Anterior cingulate cortex (tissue), 58 donors: ENCODE measurements at places on chromosomes 7 and 10.

DNA sequence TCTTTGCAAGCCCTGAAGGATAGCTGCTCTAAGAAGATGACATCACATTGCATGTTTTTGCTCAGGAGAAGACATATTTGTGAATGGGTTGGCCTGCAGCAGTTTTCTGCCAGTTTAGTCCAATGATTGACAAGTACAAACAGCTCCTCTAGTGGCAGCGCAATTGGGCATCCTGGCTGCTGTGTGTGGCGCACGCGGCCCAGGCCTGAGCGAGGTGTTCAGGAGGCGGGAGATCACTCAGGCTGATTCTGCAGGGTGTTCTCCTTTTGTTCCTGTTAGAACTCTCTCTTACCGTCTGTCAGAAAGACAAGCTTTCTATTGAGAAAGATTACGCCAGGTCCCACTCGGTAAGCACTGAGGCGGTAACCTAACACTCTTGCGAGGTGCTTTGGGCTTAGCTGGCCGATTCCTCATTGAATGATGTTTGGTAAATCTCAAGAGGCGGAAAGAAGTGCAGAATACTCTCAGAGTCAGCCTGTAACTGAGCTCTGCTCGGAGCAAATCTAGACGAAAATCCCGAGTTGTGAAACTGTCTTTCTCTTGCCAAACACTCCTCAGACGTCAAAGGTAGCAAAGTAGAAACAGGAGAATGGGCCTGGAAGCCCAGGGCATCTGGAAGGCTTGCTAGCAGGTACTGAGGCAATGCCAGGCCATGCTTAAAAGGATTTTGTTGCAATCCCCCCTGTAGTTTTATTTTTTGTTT is 219.2 kb upstream of the BMPER start:
- no peak for DNase-seq

DNA sequence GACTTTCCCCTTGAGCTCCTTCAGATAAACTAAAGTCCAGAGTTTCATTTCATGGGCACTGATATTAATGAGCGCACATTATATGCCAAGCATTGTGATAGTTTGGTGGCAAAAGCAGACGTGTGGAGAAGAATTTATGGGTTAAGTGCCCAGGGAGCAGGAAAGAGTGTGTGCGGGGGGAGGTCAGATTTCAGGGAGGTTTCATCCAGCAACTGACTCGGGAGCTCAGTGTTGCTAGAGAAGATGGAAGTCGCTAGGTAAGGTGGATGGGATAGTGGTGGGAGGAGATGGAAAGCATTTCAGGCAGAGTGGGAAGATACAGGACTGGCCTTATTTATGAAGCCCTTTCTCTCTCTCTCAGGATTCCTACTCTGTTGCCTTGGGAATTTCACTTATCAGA is 223.0 kb downstream of the SNX10 start:
- DNase-seq: no peak

DNA sequence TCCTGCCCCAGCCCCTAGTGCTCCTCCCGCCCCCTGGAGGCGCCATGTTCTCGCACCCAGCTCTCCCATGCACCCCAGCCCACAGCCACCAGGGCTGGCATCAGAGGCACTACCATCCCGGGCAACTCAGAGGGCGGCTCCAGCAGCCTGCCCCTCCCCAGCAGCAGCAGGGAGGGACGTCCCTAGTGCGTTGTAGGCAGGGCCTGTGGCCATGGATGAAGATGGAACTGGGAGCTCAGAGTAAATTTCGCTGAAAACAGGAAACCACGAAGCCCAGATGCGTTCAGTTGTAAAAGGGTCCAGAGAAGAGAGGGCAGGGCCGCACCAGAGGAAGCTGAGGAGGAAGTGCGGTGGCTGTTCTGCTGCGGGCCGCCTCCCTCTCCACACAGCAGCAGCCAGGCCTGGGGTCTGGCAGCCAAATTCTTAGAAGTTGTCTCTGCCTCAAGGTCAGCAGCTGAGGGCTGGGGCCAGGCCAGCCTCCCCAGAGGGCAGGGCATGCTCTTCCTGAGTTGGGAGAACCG is 24.6 kb downstream of the VSIR start:
- DNase-seq: peak; percentile 36

DNA sequence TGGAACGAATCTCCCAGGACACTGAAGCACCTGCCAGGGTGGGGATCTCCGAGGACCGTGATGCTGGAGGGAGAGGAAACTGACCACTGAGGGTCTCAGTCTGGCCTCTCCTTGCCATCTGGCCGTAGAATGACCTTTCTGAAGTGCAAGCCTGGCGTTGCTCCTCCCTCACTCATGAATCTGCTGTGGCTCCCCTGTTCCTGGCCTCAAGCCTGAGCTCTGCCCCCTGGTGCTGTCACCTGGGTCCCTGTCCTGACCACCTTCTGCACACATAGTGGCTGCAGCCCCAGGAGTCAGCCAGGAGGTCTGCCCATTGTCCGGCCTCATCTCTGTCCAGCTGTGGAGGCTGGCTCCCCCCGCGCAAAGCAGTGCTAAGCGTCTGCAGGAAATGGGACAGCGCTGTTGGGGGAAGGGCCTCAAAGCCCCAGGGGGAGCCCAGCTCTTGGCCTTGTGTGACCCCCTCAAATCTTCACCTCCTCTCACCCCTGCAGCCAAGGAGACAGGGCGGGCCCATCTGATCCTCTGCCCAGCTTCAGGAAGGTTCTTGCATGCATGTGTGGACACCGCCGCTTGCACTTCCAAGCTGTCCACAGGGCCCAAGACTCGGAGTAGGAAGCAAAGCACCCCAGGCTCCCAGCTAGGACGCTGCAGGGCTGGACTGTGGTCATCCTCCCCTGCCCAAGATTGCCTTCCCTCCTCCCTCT is 65.7 kb downstream of the MYL10 start:
- DNase-seq: no peak

- DNase-seq: no peak
Observed at GRCh38 chr10:125980521-125981035, 84.2 kb downstream of the FANK1 start.

DNA sequence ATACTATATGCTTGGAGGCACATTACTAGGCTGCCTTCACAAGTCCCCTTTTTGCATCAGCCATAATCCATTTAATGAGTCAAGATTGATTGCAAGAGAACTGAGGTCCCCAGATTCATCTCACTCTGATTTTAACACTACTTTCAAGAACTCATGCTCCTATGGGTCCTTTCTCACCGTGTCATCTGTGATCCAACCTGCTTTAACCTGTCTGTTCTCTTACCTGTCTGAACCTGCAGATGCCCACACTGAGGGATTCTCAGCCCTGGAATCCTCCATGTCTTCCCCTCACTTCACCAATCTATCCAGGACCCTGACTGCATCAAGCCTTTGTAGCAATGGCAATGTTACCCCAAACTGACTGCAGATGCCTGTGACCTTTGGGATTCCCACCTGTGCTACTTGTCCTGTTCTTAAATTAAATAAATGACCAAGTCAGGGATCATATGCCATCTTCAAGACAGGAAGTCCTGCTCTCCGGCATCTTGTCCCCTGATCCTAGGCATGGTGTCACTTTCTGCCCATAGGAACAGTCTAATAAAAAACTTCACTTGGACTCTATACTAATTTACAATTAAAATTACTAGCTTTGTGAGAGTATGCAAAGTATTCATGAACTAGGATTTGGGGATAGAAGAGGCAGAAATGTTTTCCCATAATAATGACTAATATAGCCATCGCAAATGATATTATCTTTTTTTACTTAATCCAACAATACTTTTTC is 25.9 kb upstream of the GOT1 start:
- no peak for DNase-seq

DNA sequence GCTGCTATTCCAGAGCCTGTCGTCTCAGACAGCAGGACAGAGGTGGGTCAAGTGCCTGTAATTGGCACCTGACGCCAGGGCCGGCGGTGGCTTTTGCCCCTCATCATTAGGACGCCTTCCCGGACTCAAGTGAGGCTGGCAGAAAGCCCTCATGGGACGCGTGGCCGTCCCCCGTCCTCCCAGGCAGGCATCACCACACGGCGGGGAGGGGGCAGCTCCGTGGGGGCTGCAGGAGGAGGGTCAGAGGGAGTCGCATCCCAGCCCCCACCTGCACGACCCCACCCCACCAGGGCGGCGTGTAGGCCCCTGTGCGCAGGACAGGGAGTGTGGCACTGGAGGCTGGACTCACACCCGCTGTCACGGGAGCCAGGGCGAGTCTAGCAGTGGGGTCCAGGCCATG is 16.3 kb downstream of the CFAP46 start:
- no peak for DNase-seq

DNA sequence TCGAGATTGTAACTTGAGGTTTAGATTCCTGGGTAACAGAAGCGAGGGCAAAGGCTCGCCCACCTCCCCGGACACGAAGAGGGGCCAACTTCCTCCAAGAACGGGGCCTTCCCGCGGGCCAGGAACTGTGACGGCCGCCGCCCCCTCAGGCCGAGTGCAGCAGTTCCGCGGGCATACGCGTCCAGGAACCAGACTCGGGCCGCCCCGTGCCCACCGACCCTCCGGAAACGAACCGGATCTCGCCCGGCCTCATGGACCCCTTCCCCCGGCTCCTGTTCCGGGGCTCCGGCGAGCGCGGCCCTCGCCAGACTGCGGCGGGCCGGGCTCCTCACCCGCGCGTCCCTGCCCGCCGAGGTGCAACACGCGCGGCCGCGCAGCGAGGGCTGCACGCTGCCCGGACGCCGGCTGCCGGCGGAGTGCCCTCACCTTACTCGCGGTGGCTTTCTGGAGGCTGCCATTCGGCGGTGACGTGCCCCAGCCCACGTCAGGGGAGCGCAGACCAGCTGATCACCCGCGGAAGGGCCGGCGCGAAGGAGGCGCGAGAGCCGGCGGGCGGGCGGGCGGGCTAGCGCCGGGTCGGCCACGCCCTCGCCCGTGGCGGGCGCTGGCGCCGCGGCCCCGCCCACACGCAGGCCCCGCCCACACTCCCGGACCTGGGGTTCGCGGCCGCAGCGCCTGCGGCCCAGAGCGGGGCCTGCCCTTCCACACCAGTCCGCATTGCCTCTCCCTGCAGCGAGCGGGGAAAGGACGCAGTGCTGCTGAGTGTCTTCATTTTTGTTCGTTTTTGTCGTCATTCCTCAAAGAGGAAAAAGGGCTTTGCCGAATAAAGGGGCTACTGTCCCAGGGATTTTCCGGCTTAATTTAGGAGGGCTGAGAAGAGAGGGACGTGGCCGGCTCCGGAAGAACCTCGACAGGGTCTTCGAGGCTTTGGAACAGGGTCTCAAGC is at the start of gene XPNPEP1:
Gene XPNPEP1 (minus strand): TSS at position 536 of the 946 bp plus-strand sequence. CDS start 78 bp downstream, at position 458.
- DNase-seq: peak; percentile 76

DNA sequence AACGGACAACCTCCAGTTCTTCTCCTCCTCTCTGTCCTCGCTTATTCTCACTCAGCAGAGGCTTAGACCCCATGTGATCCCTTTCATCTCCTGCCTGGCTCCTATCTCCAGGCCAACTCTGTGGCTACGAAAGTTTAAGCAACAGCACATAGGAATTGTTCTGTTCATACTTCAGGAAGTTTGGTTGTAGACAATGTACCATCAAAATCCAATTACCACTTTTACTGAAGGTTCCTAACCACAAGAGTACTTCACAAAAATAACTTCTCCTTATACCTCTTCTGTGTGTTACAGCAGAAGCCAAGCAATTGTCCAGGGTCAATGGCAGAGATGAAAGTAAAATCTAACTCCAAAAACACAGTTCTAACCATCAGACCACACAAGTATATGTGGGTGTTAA is 80.0 kb downstream of the SLC25A13 start:
- no peak for DNase-seq

DNA sequence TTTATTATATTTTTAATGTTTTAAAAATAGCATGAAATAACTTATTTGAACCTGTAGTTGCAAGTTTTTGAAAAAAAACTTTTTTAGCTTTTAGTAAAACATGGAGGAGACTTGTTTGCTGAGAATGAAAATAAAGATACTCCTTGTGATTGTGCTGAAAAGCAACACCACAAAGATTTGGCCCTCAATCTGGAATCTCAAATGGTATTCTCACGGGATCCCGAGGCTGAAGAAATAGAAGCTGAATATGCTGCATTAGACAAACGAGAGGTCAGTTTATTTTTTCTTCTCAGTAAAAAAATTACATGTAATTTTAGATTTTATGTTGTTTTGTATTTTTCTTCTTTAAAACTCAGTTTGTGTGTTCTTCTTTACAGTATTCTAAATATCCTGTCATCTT is 73.5 kb downstream of the ANKIB1 start:
- DNase-seq: no peak

- DNase-seq: peak; percentile 38
Observed at GRCh38 chr10:103493362-103493915, at the start of gene NEURL1. TSS of gene NEURL1 (plus strand) at chr10:103493705. CDS start at chr10:103494388, 683 bp downstream.

GRCh38 chr7:99129001-99129400 is 14.9 kb downstream of the SMURF1 start:
- DNase-seq: no peak

DNA sequence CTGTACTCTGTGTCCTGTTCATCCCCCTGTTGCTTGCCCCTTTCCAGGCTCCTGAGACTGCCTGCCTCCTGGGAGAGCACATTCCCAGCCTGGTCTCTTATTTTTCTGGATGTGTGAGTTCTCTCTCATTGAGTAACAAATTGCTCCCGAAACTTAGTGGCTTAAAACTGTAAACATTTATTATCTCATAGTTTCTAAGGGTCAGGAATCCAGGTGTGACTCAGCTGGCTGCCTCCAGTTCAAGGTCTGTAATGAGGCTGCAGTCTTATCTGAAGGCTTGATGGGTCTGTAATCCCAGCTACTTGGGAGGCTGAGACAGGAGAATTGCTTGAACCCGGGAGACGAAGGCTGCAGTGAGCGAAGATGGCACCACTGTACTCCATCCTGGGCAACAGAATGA is 53.6 kb upstream of the PRR15 start:
- no peak for DNase-seq

DNA sequence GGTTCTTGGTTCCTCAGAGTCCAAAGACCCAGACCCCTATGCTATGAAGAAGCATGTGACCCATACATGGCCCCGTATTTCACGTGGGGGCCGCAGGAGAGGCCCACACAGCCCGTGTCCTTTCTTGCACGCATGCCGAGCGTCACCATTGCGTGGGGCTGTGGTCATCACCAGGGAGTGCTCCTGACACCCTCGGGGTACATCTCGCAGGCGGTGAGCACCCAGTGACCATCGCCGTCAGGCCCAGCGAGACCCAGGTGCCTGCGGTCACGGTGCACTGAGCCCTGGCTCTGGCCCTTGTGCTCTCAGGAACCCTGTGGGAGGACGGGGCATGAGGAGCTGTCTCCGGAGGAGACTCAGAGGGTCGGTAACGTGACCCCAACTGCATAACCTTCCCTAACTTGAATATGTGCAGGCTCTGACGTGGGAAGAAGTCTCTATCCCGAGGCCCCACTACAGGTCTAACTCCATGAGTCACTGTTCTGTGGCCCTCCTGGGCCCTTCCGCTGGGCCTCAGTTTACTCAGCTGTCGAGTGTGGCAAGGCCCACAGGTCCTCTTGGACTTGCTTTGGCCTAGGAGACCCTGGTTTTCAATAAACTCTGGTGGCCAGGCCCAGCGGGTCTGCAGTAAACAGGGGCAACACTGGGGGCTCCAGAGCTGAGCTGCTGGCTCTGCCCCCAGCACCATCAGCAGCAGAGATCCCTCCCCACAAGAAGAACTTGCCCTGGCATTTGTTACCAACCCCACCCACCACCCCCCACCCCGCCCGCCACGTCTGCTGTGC is 503.9 kb downstream of the PTPRN2 start:
- DNase-seq: no peak

GRCh38 chr7:55212838-55213237 is 152.3 kb upstream of the LANCL2 start:
- no peak for DNase-seq

- DNase-seq: no peak
Observed at GRCh38 chr7:148182264-148182663, 408.3 kb upstream of the C7orf33 start.

- DNase-seq: no peak
Observed at GRCh38 chr10:52455098-52455497, 141.0 kb downstream of the DKK1 start.

GRCh38 chr10:119242186-119242585 is 34.8 kb downstream of the GRK5 start:
- no peak for DNase-seq
